ENCODE measurements at places on chromosomes 5 and 9.

- peak; percentile 67 for DNase-seq
Observed at GRCh38 chr9:15211160-15211814, 95.7 kb downstream of the TTC39B start.

GRCh38 chr5:155303120-155303519, 289.6 kb downstream of the KIF4B start:
- no peak for DNase-seq

DNA sequence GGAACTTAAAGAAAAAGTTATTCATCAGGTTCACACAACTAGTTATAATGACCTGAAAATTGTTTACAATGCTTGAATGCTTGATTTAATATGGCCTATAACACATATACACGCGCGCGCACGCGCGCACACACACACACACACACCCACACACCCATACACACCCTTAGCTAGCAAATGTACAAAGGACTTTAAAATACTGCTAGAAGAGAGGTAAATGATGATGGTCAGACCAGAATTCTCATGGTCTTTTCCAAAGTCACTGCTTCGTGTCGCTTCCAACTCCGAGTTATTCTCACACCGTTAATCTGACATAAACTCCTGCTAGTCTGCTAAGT, 5.9 kb downstream of the LSM11 start:
- DNase-seq = no peak

DNA sequence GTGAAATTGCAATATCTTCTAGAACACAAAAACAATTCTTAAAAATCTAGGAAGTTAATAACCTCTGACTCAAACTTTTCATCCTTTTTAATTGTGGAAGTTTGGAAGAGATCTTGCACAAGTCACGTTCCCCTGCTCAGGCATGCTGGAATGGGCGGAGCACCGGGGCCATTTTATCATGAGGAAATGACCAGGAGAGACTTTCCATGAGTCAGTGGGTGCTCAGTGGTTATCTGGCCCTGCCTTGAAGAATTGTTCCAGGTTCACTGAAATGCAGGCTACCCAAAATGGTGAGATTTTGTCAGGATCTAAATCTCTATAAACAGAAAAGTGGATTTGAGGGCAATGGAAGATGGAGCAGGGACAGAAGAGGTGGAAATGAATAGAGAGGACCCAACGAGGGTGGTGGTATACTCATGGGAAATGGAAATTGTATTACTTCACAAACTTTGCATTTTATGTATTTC, 61.2 kb downstream of the FYB1 start:
- no peak for DNase-seq

DNA sequence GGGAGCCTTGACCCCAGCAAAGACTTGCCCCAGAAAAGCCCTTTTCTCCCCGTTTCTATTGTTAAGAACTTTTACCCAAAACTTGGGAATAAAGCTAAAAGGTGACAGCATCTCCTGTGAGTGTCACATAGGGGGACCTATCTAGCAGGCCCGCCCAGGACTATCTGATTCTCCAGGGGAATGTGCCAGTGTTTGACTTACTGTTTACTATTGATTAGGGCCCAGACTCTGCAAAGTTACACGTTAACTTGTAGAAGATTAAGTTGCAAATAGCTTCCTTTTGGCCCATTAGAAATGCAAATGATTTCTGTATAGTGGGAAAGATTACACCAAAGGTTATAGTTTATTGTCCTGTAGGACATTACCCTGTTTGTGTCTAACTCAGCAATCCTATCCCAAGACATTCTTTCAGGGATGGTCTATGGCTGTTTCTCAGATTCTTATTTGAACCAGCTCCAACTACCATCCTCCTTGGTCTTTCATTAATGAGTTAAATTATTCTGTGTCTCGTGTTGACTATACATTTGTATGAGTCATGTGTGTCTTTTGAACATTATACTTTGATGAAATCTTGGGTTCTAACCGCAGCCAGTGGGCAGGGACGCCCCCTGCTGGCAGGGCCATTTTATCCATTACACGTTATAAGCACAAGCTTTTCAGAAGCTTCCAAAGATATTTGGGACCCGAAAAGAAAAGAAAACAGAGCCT, 60.7 kb downstream of the HRH2 start:
- DNase-seq = no peak

GRCh38 chr9:83935276-83935935, 14.2 kb upstream of the KIF27 start:
- peak; percentile 80 for DNase-seq

DNA sequence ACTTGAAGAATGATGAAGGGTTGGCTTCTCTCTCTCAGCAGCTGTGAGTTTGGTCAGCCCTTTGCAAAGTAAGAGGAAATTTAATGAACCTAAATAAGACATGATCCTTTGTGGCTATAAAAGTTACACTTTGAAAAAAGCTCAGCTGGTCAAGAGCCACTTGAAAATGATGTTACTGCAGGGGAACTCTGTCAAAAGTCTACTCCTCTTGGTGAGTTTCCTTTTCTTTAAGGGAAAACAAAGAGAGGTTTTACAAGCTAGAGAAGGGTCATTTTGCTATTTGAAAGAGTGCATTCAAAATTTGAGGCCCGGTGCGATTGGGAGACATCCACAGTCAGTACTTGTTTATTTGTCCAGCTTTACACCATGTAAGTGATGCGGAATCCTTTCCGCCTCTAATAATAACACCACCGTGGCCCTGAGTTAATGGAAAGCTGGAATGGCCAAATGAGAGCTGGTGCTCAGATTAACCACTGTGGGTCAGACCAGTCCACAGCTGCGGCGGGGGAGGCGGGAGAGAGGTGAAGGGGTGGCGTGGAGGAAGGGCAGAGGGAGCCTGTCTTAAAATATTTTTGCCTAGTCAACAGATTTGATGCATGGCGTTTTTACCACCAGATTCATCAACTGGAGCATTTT, 404.0 kb downstream of the TLE4 start:
- no peak for DNase-seq

DNA sequence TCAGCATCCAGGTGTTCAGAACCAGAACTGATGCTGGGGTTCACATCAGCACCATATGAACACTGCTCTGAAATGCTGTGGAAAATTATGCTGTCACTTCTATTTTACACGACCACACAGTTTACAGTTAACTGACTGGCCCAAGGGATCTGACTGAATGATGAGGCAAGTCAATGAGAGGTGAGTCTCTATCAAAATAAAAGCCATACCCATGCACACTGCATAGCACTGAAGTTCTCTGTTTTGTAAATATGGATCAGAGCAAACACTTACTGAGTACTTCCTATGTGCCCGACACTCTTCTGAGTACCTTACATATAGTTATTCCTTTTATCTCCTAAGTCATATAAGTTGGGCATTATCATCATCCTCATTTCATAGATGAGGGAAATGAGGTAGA, 122.8 kb downstream of the TARS1 start:
- no peak for DNase-seq

DNA sequence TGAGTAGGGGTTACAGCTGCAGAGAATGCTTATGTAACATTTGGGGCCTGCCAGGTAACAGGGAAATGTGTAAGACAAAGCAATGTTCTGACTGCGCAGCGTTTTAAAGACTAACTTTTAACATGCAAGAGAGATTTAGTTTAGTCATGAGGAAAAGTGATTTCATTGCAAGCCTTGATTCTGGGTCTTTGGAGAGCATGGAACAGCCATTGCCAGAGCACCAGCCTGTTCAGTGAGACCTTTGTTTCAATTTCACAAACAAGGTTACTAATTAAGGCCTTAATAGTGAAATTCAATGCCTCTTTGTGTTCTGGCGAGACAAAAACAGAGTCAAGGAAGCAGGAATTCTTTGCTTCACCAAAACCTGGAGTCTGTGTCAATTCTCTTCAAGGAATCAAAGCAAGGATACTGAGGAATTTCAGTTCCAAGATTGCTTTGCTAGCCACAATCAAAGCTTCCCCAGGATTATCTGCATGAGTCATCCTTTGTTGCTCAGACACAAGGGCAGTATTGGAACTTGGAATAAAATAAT, 14.4 kb downstream of the CKMT2 start:
- peak; percentile 66 for DNase-seq

GRCh38 chr9:76701441-76702039, 62.7 kb upstream of the PCA3 start:
- DNase-seq = peak; percentile 93

DNA sequence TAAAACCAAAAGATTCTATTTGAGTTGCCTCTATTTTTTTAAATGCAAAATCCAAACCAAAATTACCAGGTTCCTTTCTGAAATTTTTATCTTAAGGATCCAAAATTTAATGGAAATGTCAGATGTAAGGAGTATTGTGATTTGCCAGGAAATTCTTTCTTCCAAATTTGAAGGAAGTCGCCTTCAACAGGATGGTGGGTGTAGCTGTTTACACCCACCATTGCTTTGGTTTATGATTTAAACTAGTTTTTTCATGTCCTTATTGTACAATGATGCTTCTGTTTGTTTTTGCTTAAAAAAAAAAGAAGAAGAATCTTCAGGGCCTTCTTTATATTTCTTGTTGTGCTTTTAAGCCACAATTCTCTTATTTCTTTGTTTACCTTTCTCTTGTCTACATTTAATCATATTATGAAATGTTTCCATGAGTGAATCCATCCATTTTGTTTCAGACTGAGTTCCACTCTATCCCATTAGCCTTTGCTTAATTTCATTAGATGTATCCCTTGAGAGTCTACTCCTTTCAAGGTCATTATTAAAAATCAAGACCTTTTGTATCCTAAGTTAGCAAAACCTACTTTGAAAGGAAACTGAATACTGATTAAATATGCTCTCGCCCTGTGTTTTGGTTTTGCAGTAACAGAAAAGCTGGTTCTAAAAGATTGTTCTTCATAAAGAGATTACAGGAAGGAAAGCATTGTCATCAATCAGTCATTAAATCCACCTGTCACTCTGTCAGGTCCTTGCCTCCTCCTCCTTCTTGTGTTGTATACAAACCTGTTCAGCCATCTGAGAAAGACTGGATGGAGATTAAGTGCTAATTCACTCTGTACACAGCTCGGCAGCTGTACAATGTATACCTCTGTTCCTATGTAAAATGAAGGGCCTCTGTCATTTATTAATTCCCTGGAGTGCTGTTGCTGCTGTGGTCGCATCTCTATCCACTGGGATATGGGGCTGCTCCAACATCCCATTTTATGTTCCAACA, 45.5 kb upstream of the SLC2A8 start:
- no peak for DNase-seq

- DNase-seq = no peak
Observed at GRCh38 chr5:25107853-25108252, 463.1 kb upstream of the CDH10 start.

DNA sequence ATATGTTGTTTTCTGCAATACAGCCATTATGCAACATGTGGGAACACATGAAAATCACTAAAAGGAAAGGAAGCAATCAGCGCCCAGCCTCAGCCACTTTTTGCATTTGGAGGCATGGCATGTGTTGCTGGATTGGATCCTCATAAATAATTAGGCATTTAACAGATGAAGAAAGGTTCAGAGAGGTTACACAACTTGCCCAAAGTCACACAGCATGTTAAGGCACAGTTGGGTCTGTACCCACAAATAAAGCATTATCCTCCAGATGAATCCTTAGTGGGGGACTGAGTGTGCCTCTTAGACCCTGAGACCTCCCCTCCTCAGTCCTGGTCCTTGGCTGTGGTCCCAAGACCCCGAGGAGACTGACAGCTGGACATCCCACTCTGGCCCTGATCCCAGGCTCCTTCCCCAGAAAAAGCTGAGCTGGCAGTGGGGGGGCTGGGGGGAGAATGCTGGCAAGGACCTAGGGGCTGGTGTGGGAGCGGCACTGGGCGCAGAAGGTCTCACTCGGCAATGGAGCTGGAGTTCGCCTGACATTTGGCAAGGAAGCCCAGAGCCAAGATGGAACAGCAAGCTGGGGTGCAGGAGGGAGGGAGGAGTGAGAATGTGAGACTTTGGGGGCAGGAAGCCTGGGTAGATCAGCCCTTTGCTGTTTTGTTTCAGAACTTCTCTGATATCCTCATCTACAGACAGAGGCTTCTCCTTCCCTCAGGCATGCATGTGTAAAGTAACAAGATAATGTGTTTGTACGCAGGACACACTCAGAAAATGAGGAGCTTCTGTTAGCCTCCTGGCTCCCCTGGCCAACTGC, 6.9 kb upstream of the AKNA start:
- DNase-seq = no peak

- DNase-seq = peak; percentile 44
Observed at GRCh38 chr9:33881635-33882034, 64.7 kb downstream of the UBE2R2 start.

DNA sequence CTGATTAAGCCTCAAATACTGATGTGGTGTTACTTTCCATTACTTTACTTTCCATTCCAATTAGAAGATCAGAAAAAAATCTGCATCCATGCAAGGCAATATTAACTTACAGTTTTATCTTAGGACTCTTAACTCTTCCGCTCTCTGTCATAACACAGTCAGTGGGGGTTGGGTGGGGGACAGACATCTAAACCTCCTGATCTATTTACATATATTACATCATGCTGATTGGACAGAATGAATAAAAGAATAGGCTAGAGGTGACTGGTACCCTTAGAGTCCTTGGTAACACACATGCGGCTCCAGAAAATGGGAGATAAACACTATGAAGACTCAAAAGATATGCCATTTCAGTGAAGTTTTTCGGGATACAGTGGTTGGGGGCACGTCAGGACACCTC, 27.6 kb downstream of the RAPGEF6 start:
- DNase-seq = no peak

GRCh38 chr5:35876922-35877321, 20.2 kb downstream of the IL7R start:
- no peak for DNase-seq

DNA sequence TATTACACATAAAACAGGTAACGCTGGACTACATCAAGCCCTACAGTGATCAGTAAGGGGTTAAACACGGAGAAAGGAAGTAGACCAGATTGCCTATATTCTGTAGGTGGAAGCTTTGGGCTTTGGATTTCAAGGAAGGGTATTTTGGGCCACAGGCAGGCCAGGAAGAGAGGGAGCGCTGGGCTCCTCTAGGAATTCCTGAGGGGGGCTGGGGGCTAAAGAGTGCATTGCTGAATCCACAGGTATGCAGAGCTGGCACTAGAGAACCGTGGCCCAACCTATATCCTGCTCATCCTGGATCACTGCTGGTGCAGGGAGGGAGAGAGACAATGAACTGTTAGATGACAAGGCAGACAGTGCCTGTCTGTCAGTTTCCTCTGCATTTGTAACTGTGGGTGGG, 367.1 kb downstream of the CSNK1G3 start:
- DNase-seq = no peak

DNA sequence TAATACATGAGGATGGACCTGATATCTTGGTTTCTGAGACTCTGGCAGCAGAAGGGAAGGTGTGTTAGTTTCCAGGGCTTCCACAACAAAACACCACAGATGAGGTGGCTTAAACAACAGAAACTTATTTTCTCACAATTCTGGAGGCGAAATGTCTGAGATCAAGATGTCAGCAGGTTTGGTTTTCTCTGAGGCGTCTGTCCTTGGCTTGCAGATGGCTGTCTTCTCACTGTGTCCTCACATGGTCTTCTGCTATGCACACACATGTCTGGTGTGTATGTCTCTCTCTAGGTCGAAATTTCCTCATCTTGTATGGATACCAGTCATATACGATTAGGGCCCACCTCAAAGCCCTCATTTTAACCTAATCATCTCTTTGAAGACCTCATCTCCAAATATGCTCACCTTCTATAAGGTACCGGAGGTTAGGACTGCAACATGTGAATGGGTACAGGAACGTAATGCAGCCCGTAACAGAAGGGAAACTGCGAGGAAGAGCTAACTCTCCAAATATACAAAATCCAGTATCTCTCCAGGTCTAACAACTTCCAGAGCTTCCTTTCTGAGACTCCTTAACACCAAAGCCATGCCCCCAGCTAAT, 139.8 kb upstream of the SMARCA2 start:
- DNase-seq = no peak
